MCF 10A (cell line): ENCODE measurements at places on chromosomes 1 and 21. TPM values are rescaled to one million over a fixed set of nuclear protein-coding genes. Genes with fewer than 3 reads are reported as not detected.
A peak's percentile ranks its signal among the peaks of the same experiment; 100 is the strongest.

- DNase-seq: no peak
- no peak overlapping the region for H3K4me3 ChIP-seq
- peaks cover 32% of the 10 kb centered on the region for H3K27me3 ChIP-seq
- H3K27ac ChIP-seq: no peak overlapping the region
- H3K4me1 ChIP-seq: no peaks in the 10 kb centered on the region
These were observed 82.3 kb downstream of the TBX19 start for GRCh38 chr1:168362991-168363390.

GRCh38 chr1:97337250-97338030 lies 583.4 kb downstream of the DPYD start:
- H3K36me3 ChIP-seq: no peaks in the 10 kb centered on the region
- no peak for DNase-seq
- H3K4me1 ChIP-seq: peaks cover 5% of the 10 kb centered on the region
- no peaks in the 10 kb centered on the region for H3K27me3 ChIP-seq
- no peak overlapping the region for H3K27ac ChIP-seq
- H3K4me3 ChIP-seq: no peak overlapping the region

- DNase-seq: peak; percentile 13
- H3K27ac ChIP-seq: no peak overlapping the region
- no peaks in the 10 kb centered on the region for H3K36me3 ChIP-seq
- H3K27me3 ChIP-seq: no peaks in the 10 kb centered on the region
- no peaks in the 10 kb centered on the region for H3K4me1 ChIP-seq
These were observed 168.7 kb upstream of the FMN2 start for GRCh38 chr1:239922778-239923522.

GRCh38 chr1:11151826-11152612 lies 37.1 kb upstream of the ANGPTL7 start:
- H3K4me1 ChIP-seq: no peaks in the 10 kb centered on the region
- no peak overlapping the region for H3K27ac ChIP-seq
- no peaks in the 10 kb centered on the region for H3K27me3 ChIP-seq

GRCh38 chr1:73781251-73781650 lies 416.7 kb downstream of the LRRIQ3 start:
- DNase-seq: peak; percentile 16
- H3K36me3 ChIP-seq: no peaks in the 10 kb centered on the region
- H3K4me1 ChIP-seq: peaks cover 7% of the 10 kb centered on the region
- H3K27me3 ChIP-seq: no peaks in the 10 kb centered on the region

DNA sequence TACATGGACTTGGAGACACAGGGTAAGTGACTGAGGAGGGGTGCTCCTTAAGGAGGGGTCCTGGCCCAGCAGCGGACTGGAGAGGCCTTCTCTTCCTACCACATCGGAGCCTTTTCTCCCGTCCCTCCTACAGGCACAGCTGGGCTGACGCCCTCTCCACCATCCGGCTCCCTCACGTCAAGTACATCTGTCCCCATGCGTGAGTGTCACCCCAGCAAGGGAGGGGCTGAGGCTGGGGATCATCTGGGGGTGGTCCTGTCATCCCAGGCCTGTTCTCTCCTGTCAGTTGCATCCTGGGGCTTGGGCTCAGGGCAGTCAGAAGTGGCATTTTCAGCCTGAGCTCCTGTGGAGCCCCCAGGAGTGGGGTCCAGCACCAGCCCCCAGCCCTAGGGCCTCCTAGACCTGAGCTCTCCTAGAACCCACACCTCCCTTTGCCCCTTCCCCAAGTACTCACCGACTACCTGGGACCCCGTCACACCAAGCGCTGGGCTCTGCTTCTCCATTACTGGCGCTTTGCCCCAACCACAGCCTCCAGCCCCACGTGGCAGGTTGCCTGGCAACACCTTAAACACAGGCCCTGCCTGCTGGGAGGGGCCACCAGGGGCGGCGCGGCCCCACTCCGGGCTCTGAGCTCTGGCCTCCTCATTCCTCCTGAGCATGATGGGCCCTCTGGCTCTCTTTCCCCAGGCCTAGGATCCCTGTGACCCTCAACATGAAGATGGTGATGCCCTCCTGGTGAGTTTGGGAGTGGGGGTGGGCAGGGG lies 2.3 kb downstream of the LYPLA2 start:
- H3K4me1 ChIP-seq: peaks cover 23% of the 10 kb centered on the region
- H3K4me3 ChIP-seq: peak overlapping the region; percentile 100
- H3K27me3 ChIP-seq: no peaks in the 10 kb centered on the region

The PPM1J gene
- total RNA-seq: 0.88 and 1.5 TPM in 2 replicates

The LAD1 gene
- 21.4 and 40.9 TPM in 2 replicates for total RNA-seq

GRCh38 chr21:37767984-37768383 lies 148.3 kb downstream of the KCNJ6 start:
- no peaks in the 10 kb centered on the region for H3K36me3 ChIP-seq
- no peak overlapping the region for H3K4me3 ChIP-seq
- no peak overlapping the region for H3K27ac ChIP-seq
- H3K27me3 ChIP-seq: no peaks in the 10 kb centered on the region

The FMO1 gene
- not detected in 2 replicates for total RNA-seq

The HSPB7 gene
- total RNA-seq: not detected in 2 replicates

The CBR3 gene
- total RNA-seq: 1.3 and 1.8 TPM in 2 replicates

DNA sequence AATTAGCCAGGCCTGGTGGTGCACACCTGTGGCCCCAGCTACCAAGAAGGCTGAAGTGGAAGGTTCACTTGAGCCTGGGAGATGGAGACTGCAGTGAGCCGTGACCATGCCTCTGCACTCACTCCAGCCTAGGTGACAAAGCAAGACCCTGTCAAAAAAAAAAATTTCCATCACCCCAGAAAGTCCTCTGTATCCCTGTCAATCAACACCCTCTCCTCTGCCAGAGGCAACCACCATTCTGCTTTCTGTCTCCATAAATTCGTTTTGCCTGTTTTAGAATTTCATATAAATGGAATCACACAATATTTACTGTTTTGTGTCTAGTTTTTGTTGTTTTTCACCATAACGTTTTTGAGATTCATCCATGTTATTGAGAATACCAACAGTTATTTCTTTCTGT lies 141.6 kb upstream of the SLC45A1 start:
- peak overlapping the region; percentile 86 for H3K27ac ChIP-seq
- H3K4me3 ChIP-seq: no peak overlapping the region
- DNase-seq: no peak
- no peaks in the 10 kb centered on the region for H3K27me3 ChIP-seq

- no peaks in the 10 kb centered on the region for H3K27me3 ChIP-seq
- H3K4me1 ChIP-seq: peaks cover 15% of the 10 kb centered on the region
- no peak overlapping the region for H3K4me3 ChIP-seq
- H3K36me3 ChIP-seq: no peaks in the 10 kb centered on the region
- no peak for DNase-seq
These were observed 33.0 kb upstream of the SIPA1L2 start for GRCh38 chr1:232662910-232663309.

DNA sequence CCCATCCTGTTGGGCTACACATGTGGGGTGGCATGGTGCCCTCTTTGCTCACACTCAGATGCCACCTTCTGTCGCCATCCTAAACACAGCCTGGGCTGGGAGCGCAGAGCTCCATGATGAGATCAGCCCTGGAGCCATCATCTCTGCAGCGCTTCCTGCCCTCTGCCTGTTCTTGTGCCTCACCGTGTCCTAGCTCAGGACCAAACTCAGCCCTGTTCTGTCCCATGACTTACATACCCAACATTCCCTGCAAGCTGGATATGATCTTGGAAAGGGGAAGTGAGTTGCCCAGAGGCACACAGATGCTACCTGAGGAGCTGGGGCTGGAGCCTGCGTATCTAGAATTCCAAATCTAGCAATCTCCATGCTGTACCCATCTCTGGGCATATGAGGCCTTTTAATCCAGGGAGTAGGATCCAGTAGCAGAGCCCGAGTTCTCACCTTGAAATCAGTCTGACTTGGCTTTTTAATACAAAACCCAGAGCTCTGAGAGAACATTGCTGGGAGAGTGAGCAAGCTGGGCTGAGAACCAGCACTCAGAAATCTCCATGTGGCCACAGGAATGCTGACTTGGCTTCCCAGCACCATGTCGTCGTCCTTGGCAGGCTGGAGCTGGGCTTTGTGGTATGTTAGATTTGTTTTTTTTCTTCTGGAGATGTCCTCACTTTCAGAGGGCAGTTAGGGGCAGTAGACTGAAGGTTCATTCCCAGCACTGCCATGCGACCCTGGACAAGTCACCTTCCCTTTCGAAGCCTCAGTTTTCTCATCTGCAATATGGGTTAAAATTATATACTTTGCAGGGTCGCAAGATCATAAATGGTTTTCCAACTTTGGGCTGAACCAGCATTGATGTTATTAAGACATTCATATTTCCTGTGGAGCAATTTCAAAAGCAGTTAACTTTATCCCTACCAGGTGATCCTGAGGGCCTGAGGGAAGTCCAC lies 2.6 kb downstream of the ALPL start:
- no peak overlapping the region for H3K4me3 ChIP-seq
- no peak overlapping the region for H3K27ac ChIP-seq
- peaks cover 7% of the 10 kb centered on the region for H3K4me1 ChIP-seq
- DNase-seq: peak; percentile 33

The AGL gene
- 8.9 and 9.1 TPM in 2 replicates for total RNA-seq

- H3K36me3 ChIP-seq: peaks cover 5% of the 10 kb centered on the region
- H3K4me3 ChIP-seq: no peak overlapping the region
- H3K27ac ChIP-seq: no peak overlapping the region
- H3K27me3 ChIP-seq: peaks cover 43% of the 10 kb centered on the region
These were observed 4.2 kb downstream of the MYOG start for GRCh38 chr1:203081465-203082230.

GRCh38 chr1:1618396-1619068 lies 3.2 kb downstream of the MIB2 start:
- DNase-seq: no peak
- no peak overlapping the region for H3K4me3 ChIP-seq
- H3K27ac ChIP-seq: no peak overlapping the region
- H3K4me1 ChIP-seq: peaks cover 12% of the 10 kb centered on the region

GRCh38 chr21:35485364-35485763 lies 436.3 kb upstream of the RUNX1 start:
- peaks cover 41% of the 10 kb centered on the region for H3K27me3 ChIP-seq
- no peak for DNase-seq
- H3K27ac ChIP-seq: no peak overlapping the region
- H3K4me1 ChIP-seq: no peaks in the 10 kb centered on the region
- H3K36me3 ChIP-seq: no peaks in the 10 kb centered on the region
- H3K4me3 ChIP-seq: no peak overlapping the region

The CFHR5 gene
- not detected in 2 replicates for total RNA-seq

The SLC6A9 gene
- 62.2 and 64.9 TPM in 2 replicates for total RNA-seq

- no peaks in the 10 kb centered on the region for H3K27me3 ChIP-seq
- DNase-seq: no peak
- no peak overlapping the region for H3K27ac ChIP-seq
- no peaks in the 10 kb centered on the region for H3K4me1 ChIP-seq
- peaks cover 7% of the 10 kb centered on the region for H3K36me3 ChIP-seq
- H3K4me3 ChIP-seq: no peak overlapping the region
These were observed 31.3 kb downstream of the TRIM62 start for GRCh38 chr1:33150522-33150921.

DNA sequence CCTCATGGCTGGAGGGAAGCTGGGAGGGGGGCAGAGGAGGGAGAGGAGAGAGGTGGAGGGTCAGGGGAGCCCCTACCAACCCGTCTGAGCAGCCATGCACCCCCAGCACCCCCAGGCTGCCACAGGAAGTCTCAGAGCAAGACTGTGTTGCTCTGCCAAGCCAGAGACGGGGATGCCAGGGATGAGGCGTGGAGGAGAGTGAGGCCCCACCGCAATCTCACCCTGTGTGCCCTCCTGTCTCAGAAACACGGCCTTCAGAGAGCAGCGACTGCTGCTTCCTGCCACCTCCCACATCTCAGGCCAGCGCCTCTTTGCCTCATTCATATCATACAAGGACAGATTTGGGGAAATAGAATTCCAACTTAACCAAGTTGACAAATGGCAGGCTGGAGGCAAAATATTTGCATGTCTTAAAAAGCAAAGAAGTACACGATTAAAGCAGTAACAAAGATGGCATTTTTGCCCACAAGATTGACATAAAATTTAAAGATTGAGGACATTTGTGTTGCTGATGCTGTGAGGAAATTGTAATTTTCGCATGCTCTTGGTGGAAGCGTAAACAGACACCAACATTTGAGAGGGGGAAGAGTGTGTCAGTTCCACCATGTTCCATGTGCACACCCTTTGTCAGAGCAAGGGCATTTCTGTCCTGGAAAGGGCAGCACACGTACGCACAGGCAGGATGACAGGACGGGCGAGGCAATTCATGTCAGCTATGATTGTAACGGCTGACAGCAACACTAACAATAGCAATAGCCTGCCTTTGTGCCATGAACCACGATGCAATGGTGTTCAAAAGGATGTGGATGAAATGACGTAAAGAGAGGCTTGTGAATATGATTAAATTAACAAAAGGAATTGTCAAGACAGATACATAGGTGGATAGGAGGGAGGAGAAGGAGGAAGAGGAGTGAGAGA lies 59.0 kb upstream of the BACE2 start:
- H3K27me3 ChIP-seq: peaks cover 37% of the 10 kb centered on the region
- H3K4me3 ChIP-seq: no peak overlapping the region
- peaks cover 12% of the 10 kb centered on the region for H3K4me1 ChIP-seq
- no peak for DNase-seq

The AIRE gene
- not detected in 2 replicates for total RNA-seq

GRCh38 chr1:10064416-10065343 lies 31.9 kb downstream of the UBE4B start:
- DNase-seq: no peak
- peak overlapping the region; percentile 43 for H3K4me3 ChIP-seq
- peaks cover 13% of the 10 kb centered on the region for H3K36me3 ChIP-seq
- H3K27me3 ChIP-seq: no peaks in the 10 kb centered on the region

DNA sequence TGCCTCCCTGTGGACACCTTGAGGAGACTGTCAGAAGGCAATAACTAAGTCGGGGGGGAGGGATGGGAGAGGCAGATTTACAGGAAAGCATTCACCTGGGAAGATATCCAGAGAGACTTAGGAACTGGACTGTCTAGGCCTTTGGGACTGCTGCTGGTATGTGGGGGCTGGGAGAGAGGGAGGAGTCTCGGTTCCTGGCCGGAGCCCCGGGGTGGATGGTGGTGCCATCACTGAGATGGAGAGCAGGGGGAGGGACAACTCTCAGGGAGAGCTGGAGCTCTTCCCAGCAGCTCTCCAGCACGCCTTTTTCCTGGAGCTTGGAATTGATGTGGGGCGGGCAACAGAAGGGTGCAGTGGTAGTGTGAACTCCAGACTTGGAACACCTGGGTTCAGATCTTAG lies 22.1 kb downstream of the PTPRF start:
- no peak overlapping the region for H3K27ac ChIP-seq
- H3K27me3 ChIP-seq: no peaks in the 10 kb centered on the region
- peak; percentile 23 for DNase-seq
- H3K4me1 ChIP-seq: peaks cover 9% of the 10 kb centered on the region
- H3K36me3 ChIP-seq: peaks cover 13% of the 10 kb centered on the region
- no peak overlapping the region for H3K4me3 ChIP-seq

The LBR gene
- 98.5 and 106 TPM in 2 replicates for total RNA-seq

- H3K27me3 ChIP-seq: no peaks in the 10 kb centered on the region
- H3K27ac ChIP-seq: peak overlapping the region; percentile 62
- H3K36me3 ChIP-seq: peaks cover 6% of the 10 kb centered on the region
These were observed 118.4 kb downstream of the RERE start for GRCh38 chr1:8698937-8699447.

GRCh38 chr1:108699375-108700332 lies 7.5 kb downstream of the PRPF38B start:
- peaks cover 80% of the 10 kb centered on the region for H3K36me3 ChIP-seq
- no peak for DNase-seq
- no peak overlapping the region for H3K27ac ChIP-seq
- H3K4me1 ChIP-seq: peaks cover 20% of the 10 kb centered on the region
- H3K4me3 ChIP-seq: no peak overlapping the region
